ENCODE measurements at places on chromosomes 7 and 10. TPM values are rescaled to one million over a fixed set of nuclear protein-coding genes. Genes with fewer than 3 reads are reported as not detected.

DNA sequence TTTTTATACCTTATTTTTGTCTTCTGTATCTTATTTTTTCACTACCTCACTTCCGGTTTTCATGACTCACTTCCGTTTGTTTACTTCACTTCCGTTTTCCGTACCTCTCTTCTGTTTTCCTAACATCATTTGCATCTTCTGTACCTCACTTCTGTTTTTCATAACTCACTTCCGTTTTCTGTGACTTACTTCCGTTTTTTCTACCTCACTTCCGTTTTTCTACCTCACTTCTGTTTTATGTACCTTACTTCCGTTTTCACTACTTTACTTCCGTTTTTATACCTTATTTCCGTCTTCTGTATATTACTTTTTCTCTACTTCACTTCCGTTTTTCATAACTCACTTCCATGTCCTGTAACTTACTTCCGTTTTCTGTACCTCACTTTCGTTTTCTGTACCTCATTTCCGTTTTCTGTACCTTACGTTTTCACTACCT, 492.5 kb upstream of the AKR1E2 start:
- DNase-seq: no peak

GRCh38 chr10:34522546-34522945, 292.6 kb downstream of the PARD3 start:
- DNase-seq: no peak

DNA sequence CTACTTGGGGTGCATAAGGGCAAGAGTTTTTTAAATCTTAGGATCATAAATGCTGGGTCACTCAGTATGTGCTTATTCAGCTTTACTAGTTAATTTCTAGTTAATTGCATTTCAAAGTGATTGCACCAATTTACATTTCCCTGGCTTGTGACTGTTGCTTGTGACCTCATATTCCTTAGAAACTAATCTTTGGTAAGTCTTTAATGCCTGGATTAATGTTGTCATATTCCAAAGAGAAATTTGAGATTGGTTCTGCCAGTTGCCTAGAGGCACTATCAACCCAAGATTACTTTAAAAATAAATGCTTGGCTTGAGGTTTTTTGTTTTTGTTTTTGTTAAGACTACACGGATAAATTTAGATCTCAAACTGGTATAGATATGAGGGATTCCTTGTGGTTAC, 103.1 kb downstream of the ANK3 start:
- DNase-seq: no peak

Gene NME8
- polyA plus RNA-seq: 0.20 TPM

Gene SFTPA2
- not detected for polyA plus RNA-seq

DNA sequence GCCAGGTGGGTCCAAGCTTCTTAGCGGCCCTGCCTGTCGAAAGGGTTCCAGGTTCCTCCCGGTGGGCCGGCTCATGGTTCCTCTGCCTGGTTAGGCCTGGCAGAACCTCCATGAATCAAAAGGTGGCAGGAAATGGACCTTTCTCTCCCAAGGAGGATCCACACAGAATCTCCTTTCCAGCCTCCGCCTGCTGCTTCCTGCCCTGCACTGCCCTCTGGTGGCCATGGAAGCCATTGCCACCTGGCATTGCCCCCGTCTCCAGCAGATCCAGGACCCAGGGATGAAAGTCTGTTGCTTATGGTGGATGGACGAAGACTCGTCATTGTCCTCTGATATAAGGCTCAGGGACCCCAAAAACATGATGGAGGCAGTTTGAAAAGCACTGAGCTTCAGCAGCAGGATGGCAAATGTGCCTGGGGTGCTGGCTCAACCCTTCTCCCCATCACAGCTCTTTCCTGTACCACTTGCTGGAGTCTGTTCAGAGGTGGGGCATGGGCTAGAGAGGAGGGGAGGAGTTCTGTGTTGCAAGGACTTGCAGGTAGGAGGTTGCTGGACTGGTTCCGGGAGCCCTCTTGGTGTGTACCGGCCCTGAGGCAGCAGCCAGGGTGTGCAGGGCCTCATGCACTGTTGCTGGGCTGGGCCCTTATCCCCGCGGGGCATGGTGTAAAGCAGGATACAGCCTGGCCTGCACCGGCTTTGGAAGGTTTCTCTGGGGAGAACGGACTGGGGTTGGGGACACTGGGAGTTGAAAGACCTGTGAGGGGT, 11.3 kb upstream of the INMT start:
- no peak for DNase-seq

Gene COA1
- 72.0 TPM for polyA plus RNA-seq

DNA sequence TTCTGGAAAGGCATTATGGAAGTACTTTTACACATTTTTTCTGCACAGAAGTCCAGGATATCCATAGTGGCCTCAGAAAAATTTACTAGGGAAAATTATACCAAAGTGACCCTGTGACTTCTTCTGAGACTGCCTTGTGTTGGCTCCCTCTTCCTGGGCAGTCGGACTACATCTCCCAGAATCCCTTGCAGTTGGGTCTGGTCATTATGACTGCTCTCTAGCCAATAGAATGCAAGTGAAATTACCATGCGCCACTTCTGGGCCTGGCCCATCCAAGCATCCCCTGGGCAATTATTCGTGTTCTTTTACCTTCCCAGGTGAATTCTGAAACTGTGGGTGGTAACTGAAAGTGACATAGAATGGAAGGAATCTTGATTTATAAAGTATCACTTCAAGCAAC, 430.9 kb downstream of the ACTR3B start:
- no peak for DNase-seq

DNA sequence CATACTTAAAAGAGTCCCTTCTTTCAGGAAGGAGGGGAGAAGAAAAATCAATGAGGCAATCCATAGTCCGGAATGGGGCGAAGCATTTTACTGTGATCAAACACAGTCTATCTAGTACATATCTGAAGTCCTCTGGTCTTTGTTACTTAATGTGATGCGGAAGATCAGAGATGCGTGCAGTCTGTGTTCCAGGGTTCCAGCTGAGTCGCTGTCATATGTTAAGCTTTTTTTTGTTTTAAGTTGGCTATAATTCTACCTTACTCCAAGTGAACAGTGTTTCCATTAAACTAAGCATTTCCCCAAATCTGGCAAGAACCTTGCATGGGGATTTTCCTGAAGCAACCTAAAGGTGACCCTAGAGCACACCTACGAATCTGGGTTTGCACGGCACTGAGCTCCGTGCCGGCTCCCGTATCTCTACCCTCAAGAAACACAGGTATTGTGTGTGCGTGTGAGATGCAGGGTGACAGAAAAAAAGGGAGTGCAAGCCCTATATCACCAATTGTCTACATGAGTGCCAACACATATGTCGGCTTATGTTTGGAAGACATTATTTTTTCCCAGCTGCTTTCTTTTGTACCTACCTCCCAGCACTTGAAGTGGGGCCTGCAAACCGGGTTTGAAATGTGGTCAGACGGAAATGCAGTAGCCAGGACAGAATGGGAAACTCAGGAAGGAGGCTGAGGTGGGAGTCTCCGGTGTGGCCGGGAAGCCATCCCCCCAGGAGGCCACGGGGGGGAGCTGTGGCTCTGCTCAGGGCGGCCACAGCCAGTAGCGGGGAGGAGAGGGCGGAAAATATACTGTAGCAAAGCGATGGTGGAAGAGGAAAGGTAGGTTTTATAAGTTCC, 435.8 kb upstream of the MGMT start:
- DNase-seq: no peak

Gene C10orf90
- 0.23 TPM for polyA plus RNA-seq

DNA sequence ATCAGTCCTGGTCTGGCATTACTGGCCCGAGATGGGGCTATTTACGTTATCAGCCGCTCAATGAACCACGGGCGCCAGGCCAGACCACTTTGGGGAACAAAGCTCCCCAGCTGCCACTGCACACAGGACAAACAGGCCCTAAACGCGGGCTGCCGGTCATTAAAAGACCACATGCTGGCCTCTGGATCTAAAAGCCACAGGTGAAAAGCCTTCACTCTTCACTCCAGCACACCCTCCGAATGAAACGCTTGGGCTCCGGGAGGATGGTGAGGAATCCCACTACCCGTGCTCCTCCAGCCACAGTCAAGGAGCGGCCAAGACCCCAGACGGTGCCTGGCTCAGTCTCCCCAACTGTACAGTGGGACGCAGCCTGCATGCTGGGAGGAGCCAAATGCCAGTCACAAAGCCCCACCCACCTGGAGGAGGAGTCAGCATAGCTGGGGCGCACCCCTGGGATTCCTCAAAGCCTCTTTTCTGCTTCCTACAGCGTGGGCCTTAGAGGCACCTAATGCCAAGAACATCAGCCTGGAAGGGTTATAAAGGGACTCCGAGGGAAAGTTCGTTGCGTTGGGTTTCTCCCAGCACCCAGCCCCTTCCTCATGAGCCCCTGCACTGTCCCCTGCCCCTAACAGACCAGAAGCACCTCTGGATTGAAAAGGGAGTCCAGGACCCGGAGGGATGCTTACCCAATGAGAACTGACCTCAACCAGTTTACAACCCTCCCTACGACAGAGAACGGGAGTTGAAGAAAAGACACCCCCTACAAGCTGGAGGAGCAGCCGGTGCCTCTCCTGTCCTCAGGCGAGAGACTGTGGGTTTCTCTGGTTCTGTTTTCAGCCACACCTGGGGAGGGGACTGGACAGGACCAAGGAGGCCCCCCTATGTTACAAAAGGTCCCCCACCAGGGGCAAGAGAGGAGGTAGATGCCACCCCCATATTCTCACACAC, 4.7 kb downstream of the PDGFA start:
- DNase-seq: no peak

DNA sequence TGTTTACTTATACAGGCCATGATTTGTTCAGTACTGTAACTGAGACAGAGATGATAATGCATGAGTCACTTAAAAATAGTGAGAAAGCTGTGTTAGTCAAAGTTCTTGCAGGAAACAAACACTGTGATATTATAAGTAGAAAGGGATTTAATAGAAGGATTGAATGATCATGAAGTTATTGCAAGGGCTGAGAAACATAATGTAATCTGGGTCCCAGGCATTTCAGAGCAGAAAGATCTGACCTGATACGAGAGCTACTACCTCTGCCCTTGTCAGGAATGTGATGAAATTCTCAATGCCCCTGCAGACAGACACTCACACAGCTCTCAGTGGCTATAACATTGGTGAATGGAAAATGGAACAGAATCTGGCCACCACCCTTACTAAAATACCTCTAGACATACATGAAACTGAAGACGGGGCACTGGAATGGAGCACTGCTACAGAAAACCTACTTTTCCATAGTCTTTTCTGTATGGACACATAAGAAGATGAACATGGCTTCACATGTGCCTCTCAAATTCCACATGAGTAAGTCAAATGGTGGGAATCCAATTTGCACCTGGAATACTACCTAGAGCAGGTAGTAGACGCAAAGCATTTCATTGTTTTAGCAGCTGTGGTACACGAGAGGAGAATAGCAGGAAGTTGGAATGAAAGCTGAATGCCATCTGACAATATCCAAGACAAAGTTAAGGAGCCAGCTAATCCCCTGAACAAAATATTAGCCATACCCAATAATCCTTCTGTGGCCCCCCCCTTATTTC, 19.1 kb upstream of the VWDE start:
- DNase-seq: no peak

Gene ABCB1
- 21.9 TPM for polyA plus RNA-seq

Gene WEE2
- 0.19 TPM for polyA plus RNA-seq

- no peak for DNase-seq
Measured at GRCh38 chr7:116988363-116988989, 35.2 kb downstream of the ST7 start.

Gene DNAH11
- polyA plus RNA-seq: 23.3 TPM

Gene PSTK
- polyA plus RNA-seq: 8.7 TPM

- no peak for DNase-seq
Measured at GRCh38 chr10:49596493-49596809, 13.7 kb upstream of the SLC18A3 start.

GRCh38 chr10:35959252-35959651, 317.2 kb upstream of the FZD8 start:
- no peak for DNase-seq

Gene ABCB8
- 35.2 TPM for polyA plus RNA-seq

DNA sequence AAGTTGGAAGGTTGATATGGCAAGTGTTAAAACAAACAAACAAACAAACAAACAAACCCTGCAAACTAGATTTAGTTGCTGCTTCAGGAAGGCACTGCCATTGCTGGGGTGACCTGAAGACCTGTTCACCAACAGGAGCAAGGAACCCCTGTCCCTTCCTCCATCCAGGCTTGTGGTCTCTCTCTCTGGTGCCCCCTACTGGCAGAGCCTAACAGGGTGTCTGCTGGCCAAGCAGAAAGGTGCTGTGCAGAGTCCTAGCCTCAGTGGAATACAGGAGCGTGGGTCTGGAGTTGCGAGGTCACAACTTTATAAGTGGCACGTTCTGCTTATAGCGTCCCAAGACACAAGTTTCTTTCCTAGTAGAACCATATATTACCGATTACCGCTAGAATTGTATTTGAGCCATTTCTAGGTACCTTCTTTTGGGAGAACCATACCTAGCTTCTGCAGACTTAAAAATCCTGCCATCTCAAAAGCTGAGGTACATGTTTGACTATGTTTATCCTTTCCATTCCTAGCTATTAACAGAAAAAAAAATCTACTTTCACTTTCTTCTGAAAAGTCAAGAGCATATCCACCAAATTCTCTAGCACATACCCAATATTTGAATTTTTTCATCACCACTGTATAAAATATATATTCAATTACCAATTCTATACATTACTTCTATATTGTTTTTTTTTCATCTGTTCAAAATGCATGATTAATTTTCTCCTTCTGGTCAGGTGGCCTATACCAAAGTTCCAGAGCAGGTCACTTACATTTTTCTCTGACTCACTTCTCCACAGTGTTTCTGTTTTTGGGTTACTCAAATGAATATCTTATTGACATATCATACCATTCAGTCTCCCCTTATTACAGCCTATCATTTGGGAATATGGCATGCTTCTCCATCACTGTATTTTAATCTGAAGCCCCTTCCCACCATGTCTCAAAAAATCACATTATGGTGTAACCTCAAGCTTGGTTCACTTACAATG, 29.1 kb upstream of the CALD1 start:
- no peak for DNase-seq

DNA sequence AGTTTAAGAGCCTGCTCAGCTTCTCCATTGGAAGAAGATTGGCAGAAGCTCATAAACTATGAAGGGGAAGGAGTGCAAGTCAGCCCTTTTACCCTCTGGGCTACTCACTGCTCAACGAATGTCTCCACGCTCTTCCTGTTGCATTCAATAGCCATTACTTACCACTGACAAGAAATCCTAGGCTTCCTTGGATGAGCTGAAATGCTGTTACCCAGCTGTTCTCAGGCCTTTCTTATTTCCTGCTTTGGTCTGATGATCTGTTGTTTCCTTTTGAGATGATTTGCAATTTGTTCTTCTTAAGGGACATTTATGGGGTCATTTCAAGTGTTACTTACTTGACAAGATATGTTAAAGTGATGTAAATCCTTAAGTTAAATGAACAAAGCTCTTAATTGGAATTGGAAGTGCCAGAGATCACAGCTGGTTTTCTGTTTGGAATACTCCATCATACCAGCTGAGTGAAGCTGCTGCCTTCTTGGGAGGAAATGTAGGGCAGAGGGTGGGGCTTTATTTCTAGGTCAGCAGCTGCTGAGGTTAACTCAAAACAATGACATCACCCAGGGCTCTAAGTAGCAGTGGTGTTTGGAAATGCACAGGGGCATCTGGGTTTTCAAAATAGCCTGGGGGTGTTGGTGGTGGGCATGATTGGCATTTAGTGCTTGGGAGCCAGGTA, 170.0 kb downstream of the PRKCQ start:
- DNase-seq: no peak

Data from left renal pelvis (tissue), 4 donors.